HT-29 (cell line): ENCODE measurements at places on chromosomes 12 and 14.

DNA sequence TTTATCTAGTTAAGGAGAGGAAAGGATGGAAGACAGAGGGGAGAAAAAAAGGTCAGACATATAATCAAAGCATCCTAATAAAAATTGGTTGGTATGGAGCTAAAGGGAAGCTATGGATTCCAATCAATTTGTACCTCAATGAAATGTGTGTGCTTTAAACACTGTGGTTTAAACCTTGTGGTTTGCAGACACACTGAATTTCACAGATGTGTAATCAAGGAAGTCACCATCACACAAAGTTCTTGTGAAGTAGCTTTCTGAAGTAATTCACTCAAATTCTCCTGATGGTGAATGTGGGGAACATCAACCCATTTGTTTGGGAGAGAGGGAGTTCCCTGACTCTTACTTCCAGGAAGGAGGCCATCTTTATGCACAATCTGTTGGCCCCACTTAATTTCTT is 243.3 kb upstream of the KRR1 start:
- no peak for DNase-seq

GRCh38 chr14:57085801-57086200 is 182.9 kb downstream of the EXOC5 start:
- DNase-seq: no peak

DNA sequence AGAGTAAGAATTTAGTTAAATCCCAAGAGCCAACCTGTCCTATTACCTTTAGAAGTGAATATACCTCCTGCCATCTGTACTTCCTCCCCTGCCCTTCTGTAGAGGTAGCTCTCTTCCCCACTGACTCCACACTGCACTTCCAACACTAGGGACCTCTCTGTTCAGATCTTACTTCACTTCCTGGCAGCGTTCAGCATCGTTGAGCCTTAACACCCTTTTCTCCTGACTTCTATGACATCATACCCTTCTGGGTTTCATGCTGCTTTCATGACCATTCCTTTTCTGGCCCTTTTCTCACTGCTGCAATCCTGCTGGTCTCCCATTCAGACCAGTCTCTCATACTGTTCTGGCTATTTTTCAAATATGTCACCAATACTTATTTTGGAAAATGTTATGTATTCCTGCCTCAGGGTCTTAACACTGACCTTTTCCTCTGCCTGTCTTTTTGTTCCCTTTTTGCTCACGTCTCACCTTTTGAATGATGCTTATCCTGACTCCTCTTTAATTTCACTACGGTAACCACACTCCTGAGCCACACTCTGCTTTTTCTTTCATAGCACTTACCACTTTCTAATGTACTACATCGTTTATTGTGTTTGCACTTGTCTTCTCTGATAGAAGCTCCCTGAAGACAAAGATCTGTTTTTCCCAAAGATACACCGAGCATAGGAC is 67.6 kb downstream of the PLEKHA5 start:
- no peak for DNase-seq

DNA sequence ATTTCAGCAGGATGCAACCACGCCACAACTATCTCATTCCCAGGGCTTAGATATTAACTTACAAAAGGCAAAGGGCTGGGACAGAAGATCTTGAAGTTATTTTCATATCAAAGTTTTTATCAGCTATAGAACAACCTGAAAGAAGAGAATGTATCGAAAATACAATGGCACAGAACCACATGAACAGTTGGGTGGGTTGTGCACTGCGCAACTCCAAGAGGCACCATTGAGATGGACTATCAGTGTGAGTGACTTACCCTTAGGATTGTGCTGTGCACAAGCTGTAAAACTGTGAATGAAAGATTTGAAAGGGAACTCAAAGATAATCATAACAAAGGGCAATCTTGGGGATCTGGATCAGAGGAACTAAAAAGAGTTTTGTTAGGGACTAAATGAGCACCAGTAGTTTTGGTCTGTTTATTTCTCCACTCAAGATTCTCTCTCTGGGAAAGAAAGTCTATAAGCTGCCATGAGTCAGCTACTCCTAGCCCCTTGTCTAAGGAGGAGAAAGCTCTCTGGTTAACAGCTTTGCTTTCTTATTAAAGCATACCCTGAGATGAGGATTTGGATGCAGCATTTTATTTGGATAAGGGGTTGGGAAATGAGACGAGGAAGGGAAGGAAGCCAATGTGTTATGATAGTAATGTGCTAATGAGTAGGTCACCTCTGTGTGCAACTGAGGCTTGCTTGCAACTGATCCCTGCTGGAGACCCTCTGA is 62.2 kb downstream of the TBX5 start:
- no peak for DNase-seq

DNA sequence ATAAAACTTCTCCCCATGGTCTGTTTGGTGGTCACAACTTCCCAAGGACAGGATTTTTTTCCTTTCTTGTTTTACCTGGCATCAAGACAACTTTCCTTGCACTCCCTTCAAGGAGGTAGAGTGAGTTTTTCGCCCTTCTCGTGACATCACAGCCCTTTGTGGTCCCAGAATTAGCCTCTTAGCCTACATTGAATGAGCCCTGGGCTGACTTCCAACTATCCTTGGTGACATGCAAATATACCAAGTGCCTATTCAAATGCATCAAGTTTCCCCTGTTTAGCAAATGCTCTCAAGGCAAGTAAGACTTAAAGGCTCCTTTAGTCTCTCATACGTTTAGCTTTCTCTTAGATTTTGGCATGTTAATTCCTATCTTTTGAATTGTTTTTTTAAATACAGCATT is 36.6 kb downstream of the TC2N start:
- peak; percentile 76 for DNase-seq

DNA sequence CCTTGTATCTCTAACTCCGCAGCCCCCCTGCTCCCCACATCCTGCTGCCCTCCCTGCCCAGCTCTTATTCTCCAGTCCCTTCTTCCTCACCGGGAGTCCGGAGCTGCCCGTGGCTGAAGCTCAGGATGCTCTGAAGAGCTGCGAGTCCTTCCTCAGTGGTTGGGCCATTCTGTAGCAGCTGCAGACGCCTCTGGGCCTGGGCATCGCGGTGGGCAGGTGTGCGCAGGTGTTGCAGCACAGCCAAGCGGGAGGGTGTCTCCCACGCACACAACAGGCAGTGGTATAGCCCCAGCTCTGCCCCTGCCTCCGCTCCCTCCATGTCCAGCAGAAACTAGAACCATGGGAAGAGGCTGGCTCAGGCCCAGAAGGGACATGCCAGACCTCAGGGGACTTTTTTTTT is 20.2 kb downstream of the ZFHX2 start:
- DNase-seq: no peak

DNA sequence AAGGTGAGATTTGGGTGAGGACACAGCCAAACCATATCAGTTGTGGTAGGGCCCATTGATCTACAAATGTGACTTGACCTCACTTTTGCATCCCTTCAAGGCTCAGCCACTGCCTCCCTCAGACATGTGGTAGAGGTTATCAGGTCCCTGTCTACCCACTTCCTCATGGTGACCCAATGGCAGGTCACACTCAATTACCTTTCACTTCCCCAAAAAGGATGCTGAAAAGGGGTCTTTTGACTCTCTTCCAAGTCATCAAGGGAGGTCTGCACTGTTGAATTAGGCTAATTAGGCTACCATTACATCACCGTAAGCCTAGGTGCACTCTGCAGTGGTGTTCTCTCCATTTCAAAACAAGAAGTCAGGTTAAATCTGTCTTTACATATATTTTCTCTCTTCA is 22.6 kb upstream of the DRAM1 start:
- DNase-seq: no peak
